ENCODE measurements at places on chromosomes 5 and 9. TPM values are rescaled to one million over a fixed set of nuclear protein-coding genes. Genes with fewer than 3 reads are reported as not detected.

NME5 gene
- not detected for total RNA-seq

DNA sequence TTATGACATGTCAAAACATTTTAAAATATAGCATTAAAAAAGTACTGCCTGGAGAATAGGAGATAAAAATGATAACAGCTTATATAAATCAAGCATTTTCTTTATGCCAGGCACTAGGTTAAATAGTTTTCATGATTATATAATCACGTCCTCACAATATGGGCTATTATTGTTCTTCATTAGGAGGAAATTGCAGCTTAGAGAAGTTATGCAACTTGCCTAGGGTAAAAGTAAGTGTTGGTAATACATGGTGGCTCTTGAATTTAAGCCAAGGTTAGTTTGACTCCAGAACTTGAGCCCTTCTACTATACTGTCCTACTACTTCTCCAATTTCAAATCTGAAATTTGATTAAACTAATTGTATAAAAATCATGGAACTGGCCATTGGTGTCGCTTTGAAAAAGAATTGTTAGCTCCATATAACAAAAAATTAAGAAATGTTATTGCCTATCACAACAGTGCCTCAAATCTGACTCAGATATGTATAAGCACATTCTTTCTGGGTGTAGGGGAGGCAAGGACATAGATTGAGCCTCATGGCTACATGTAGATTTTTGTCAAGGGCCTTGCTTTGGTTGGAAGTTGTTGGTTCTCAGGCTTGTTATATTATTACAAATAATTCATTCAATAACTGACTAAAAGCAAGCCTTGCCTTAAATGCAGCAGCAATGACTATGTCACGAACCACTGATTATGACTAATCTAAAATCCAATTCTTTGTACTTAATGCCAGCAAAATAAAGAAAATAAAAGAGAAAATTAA lies 223.5 kb upstream of the DAB2 start:
- DNase-seq: no peak

GRCh38 chr5:34475249-34475966 lies 180.7 kb upstream of the RAI14 start:
- DNase-seq: no peak

- no peak for DNase-seq
Observed at GRCh38 chr9:21730899-21731298, 71.5 kb upstream of the MTAP start.
